Thoracic aorta (tissue), 2 donors: ENCODE measurements at places on chromosomes 3 and 15. TPM values are rescaled to one million over a fixed set of nuclear protein-coding genes. Genes with fewer than 3 reads are reported as not detected.
A peak's percentile ranks its signal among the peaks of the same experiment; 100 is the strongest.

DNA sequence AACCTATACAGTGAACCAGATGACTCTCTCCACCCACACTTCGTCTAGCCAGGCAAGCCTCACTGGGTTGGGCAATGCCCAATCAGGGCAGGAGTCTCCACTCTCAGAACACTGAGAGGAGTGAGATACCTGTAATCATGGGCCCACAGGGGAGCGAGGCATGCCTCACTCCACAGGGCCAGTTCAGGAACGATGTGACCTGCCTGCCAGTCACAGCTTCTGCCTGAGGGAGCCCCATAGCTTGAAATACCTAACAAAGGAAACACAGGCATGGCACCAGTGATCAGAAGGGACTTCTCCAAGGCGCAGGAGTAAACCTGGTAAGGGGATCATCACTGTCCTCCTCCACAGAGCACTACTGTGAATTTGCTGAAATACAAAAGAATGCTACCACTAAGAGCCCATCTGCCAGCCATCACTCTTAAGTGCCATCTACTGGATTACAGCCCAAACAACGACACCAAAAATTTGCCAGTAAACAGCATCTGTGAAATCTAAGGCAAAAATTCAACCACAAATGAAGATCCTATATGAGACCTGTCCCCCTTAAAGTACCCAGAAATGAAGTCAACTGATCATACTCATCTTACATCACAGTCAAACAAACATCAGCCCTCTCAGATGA is 689.9 kb upstream of the SEMA6D start:
- H3K27ac ChIP-seq = no peak overlapping the region
- H3K27me3 ChIP-seq = no peaks in the 10 kb centered on the region
- H3K4me1 ChIP-seq = no peaks in the 10 kb centered on the region
- no peaks in the 10 kb centered on the region for H3K36me3 ChIP-seq
- DNase-seq = no peak

The CTSH gene
- total RNA-seq = 149 TPM

DNA sequence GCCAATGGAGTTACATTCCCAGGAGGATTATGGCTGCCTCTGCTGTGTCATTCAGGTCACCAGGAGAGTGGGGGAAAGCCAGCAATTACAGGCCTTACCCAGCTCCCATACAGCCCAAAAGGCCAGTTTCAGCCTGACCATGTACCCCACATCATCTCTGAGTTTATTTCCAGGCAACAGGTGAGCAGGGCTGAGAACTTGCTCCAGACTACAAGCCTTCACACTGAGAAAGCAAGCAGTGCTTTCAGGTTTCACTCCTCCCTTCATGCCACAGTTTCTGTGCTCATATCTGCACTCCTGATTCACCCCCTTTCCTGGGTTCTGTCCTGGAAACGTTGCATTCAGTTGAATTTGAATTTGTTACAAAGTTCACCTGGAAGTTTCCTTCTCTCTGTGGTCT is 68.1 kb upstream of the ABI3BP start:
- no peaks in the 10 kb centered on the region for H3K27me3 ChIP-seq
- no peak for DNase-seq
- H3K36me3 ChIP-seq = no peaks in the 10 kb centered on the region

- DNase-seq = no peak
- peaks cover 15% of the 10 kb centered on the region for H3K4me1 ChIP-seq
- no peaks in the 10 kb centered on the region for H3K27me3 ChIP-seq
- no peaks in the 10 kb centered on the region for H3K36me3 ChIP-seq
Measured at GRCh38 chr15:41506796-41507341, 6.8 kb downstream of the LTK start.

The DTX3L gene
- 16.2 TPM for total RNA-seq

GRCh38 chr3:127789990-127790881 is 32.1 kb downstream of the MGLL start:
- no peaks in the 10 kb centered on the region for H3K36me3 ChIP-seq
- H3K27ac ChIP-seq = peak overlapping the region; percentile 27
- H3K4me3 ChIP-seq = no peak overlapping the region
- no peaks in the 10 kb centered on the region for H3K27me3 ChIP-seq
